Stimulated activated CD8-positive, alpha-beta memory T cell treated with anti-CD3 and anti-CD28 coated beads, Interleukin-7, amount 100 ng/mL, for 24 hours (primary cell): ENCODE measurements at places on chromosomes 11 and 22.

DNA sequence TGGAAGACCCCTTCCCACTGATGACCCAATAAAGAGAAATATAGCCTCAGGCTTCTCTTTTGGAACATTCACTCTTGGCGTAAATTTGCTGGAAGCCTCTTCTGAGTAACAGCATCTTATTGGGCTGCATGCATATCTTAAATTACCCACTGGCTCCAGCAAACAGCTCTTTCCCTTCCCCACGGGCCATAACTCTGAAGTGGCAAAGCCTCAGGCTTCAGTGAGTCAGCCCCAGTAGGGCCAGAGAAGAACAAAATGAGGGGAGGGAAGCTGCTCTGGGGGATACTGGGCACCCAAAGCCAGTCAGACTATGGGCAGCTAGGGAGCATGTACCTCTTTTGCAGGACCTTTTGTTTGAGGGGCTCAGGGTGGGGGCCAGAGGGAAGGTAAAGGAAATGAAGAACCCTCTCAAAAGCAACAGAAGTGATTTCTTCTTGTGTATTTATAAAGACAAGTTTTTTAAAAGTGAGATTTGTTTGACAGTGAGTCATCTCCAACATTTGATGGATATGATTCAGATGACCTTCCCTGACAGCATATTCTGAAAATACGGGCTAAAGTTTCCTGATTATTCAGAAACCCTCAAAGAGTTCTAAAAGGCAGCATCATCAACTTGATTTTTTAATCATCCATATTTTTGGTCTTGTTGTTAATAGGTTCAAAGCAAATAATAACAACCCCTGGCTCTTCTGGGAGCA is 203.4 kb downstream of the KIF18A start:
- DNase-seq: no peak

- DNase-seq: no peak
These were observed 39.4 kb downstream of the PC start for GRCh38 chr11:66918741-66919140.

DNA sequence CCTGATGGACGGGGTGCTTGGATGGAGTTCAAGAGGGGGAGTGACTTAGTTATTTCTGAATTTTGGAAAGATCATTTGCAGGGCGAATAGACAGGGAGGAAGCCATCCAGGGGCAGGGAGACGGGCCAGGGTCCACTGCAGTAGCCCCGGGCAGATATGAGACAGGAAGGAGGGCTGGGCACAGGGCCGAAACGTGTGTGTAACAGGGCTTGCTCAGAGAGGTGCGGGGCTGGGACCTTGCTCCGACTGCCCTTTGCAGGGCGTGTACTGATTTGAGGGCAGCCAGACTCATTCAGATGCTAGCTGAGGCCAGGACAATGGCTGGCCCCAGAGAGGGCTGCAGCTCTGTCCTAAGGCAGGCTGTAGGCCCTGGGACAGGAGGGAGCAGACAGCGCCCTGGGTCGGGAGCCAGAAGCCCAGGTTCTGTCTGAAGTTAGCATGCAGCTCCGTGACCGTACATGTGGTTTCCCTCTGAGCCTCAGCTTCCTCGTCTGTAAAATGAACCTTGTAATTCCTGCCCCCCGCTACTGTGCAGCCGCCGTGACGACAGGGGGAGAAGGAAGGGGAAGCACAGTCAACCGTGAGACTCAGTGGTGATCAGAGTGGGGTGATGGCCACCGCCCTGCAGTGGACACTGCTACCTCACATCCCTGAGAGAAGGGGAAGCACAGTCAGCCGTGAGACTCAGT is 103.4 kb downstream of the PHF21B start:
- no peak for DNase-seq

DNA sequence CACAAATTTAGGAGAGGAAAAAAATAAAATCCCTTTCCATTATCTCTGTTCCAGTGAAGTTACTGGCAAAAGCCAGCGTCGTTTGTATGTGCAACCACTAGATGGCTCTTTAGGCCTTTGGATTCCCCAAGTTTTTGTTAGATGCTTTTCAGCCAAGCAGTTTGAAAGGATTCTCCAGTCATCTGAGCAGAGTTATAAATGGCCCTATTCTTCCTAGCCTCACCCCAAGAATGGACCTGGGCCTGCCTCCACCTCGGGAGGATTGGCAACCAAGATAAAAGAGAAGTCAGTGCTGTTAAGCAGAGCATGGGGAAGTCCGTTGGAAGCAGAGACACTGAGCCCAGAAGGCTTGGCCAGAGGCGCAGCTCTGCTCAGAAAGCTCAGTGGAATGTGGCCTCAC is 15.4 kb downstream of the FAM181B start:
- DNase-seq: no peak

DNA sequence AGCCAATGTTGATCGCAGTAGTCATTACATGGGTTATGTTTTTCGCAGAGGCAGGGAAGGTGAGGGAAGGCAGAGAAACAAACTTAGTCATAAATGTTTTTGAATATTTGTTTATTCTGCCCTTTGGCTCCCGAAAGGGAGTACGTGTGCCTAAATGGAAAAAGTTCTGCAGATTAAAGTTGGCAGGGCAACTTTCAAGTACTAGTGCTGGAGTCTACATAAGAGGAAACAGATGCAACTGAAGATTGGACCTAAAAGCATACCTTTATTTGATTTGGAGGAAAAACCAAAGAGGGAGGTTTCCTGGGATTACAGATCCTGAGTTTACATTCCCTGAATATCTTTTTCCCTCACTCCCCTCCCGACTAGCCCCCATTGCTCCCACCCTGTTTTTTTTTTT is 5.7 kb downstream of the HSD17B12 start:
- DNase-seq: no peak

- no peak for DNase-seq
These were observed 12.4 kb upstream of the SWAP70 start for GRCh38 chr11:9651481-9651880.
